Aorta (tissue), 5 donors: ENCODE measurements at places on chromosomes 7 and 10. TPM values are rescaled to one million over a fixed set of nuclear protein-coding genes. Genes with fewer than 3 reads are reported as not detected.

GRCh38 chr7:50539725-50540124 is 25.5 kb downstream of the DDC start:
- no peak for DNase-seq

DNA sequence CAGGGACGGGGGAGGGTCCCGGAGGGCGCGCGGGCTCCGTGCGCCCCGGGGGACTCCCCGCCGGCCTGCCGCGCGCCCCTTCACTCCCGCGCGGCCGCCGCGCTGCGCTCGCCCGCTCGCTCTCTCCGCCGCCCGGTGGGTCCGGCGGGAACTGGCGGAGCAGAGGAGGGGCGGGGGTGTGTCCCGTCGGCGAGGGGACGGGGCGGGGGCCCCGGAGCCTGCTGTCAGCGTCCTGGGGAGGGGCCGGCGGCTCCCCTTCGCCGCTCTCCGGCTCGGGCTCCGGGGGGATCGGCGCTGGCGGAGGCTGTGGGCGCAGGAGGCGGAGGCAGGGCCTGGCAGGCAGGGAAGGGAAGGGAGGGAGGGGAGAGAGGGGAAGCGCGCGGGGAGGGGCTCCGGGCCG is at the start of gene SH3PXD2A:
Gene SH3PXD2A, minus strand, starts transcription at position 153 of the 400 bp plus-strand sequence. CDS start 310 bp downstream, outside the sequence.
- DNase-seq = peak; percentile 64

DNA sequence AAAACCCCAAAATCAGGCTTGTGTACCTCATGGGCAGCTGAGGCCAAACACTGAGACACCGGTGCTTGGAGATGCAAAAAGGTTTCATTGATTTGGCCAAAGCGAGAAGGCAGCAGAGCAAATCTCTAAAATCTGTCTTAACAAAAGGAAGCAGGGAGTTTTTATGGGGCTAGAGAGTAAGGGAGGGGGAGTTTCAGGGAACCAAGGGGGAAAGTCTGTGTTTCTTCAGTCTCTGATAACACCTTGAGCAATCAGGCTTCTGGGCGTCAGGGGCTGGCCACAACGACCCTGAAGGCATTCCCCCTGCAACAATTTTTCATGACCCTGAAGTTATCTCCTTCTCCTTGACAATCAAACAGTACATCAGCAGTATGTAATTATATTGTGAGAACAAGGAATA is 2.7 kb upstream of the ZNF786 start:
- DNase-seq = no peak

GRCh38 chr7:128099204-128099671 is 68.0 kb upstream of the LRRC4 start:
- no peak for DNase-seq

Gene WEE2
- 0.12 TPM for total RNA-seq

Gene HMX2
- total RNA-seq = not detected

Gene RTKN2
- 0.21 TPM for total RNA-seq
